ENCODE measurements at places on chromosomes 2 and 18. TPM values are rescaled to one million over a fixed set of nuclear protein-coding genes. Genes with fewer than 3 reads are reported as not detected.

GRCh38 chr2:135144343-135144742, 92.3 kb downstream of the RAB3GAP1 start:
- DNase-seq = no peak

DNA sequence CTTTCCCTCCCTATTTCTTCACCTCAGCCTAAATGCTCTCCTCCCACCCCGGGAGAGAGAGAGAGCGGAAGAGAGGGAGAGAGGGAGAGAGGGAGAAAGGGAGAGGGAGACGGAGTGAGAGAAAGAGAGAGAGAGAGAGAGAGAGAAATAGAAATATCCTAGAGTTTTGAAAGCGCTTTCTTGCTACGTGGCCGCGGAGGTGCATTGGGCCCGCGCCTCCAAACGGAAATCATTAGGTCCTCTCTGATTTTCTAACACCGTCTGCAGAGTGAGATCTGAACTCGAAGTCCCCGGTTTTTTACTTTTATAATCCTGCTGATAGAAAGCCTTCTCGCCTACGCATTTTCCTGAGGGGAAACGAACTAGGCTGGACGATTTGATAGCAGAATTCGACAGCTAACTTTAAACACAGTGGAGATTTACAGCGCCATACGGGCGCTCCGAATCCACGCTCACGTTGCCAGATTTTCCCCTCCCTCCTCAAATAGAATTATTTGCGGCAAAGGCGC, 903 bp upstream of the EVX2 start:
- DNase-seq = no peak

DNA sequence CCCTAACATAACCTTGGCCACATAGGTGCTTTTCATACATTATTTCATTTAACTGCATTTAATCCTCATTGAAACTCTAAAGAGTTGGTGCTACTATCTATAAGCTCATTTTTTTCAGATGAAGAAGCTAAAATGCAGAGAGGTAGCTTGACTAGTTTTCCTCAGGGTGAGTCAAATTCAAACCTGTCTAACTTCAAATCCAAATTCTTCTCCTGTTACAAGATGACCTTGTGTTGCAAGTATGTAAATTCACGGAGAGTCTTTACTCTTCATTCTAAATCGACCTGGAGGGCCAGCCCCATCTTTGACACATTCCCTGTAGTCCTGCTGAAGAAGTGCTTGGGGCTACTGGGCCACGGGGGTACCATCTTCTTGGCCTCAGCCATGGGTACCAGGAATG, 8.2 kb upstream of the SETBP1 start:
- no peak for DNase-seq

GRCh38 chr2:3728104-3729054, 25.0 kb downstream of the DCDC2C start:
- DNase-seq = peak; percentile 56

- DNase-seq = no peak
These were observed 11.4 kb downstream of the PLEKHA3 start for GRCh38 chr2:178491612-178492011.

DNA sequence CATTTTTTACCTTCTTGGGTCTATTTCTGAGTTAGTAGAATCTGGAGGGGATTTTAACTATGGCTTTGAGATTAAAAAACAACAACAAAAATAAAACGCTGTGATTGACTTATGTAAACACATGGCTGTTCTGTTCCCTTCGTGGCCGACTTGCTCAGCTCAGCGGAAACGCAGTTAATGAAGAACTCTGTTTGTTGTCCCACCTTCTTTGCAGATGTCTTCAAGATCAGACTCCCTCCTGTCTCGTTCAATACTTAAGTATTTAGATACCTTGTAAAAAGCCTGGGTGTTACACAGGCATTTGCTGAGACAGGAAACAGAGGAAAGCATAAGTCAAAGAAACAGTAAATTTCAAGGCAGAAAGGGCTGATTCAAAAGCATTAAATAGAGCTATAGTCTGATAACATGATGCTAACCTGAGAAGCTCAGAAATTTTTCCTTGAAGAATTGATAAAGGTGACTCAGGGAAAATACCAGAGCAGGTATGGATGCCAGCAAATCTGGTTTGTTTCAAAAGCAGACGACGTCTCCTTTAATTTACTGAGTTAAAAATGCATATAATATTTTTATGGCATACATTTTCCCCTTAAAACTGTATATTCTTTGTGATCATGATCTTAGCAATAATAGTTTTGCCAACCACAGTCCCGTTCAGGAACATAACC, 21.7 kb upstream of the POLI start:
- no peak for DNase-seq

DNA sequence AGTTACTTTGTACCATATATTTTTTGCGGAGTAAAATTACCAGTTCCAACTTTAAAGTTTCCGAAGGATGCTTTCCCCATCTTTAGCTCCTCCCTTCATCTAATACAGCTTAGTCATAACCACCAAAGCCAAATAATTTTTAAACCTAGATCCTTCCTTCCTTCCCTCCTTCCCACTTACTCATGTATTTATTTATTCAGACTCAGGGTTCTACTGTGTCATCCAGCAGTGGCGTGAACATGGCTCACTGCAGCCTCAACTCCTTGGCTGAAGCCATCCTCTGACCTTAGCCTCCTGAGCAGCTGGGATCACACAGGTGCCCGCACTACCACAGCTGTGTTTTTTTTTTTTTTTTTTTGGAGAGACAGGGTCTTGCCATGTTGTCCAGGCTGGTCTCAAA, 4.4 kb downstream of the LPIN2 start:
- DNase-seq = peak; percentile 57

DNA sequence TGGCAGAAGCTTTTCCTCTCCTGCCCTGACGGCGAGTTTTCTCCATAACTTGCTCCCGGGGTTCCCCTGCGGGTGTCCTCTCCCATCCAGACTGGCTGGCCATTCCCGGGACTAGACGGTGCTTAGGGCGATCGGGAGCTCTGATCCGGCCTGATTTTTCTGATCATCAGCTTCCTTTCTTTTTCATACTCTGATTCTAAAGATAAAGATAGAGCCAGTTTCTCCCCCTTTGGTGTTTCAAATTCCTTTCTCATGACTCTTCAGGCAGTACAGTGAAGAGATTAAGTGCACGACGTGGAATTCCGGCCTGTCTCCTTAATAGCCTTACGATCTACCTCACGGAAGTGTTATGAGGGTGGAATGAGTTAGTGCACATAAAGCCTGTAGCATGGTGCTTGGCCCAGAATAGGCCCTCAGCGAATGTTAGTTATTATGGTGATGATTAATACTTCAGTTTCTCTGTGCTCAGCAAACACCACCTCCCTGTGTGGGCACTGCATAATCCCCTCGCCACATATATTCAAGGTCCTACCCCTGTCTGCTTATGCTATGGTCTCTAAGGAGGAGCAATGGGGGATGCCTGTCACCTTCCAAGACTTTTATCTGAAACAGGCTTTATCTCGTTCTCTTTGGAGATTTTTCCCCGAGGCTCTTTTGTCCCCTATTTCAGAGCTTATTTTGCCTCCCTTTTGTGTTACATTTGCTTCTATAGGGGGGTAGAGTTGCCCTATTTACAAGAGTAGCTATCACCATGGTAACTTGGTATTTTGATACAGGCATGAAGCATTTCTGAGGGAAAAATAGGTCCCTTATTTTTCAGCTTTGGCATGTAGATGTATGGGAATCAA, 254.8 kb downstream of the CDH2 start:
- DNase-seq = peak; percentile 5

DNA sequence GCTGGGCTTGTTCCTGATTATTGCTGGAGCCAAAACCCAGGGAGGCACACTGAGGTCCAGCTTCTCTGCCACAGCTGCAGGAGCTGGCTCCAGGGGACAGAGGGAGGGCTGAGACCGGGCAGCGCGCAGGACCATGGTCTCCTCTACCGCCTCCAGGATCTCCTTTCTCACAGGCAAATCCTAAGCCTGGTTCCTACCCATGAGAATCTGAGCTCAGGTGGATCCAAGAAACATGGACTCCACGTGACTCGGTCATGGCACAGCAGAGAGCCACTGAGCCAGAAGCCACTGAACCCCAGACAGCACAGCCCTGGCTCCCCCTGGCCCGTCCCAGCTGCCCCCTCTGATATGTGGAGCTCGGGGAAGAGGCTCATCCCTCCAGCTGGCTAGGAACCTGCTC, 653.4 kb upstream of the ID2 start:
- DNase-seq = no peak

GRCh38 chr2:196510246-196510645, 129.3 kb upstream of the CCDC150 start:
- no peak for DNase-seq

- no peak for DNase-seq
These were observed 22.6 kb upstream of the TBC1D8 start for GRCh38 chr2:101173707-101174295.

DNA sequence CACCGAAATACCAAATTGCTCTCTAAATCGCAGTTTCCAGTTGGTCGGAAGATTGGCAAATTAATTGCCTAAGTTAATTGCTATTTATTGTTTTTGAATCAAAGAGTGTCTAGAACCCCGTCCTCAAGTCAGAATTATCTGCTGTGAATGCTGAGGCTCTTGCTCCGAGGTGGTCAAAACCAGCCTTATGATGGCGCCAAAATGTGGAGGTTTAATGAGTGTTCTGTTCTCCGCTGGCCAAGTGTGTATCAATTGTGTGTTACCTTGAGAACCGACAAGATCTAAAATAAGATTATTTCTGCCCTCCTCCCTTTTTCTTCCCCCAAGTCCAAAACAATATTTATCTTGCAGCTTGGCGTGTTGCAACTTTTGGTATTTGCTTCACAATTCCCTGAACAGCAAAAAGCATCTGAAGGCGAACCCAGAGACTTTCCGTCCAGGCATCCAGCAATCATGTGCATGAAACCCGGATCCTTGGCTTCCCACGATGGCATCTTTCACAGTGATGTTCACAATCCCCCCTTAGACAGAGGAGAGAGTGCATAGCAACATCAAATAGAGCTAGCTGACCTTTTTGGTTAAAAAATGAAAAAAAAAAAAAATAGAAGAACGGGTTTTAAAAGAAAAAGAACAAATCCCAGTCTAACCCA, 323.0 kb downstream of the MYCN start:
- DNase-seq = no peak

- DNase-seq = no peak
These were observed 8.7 kb downstream of the TYMS start for GRCh38 chr18:666177-666576.

DNA sequence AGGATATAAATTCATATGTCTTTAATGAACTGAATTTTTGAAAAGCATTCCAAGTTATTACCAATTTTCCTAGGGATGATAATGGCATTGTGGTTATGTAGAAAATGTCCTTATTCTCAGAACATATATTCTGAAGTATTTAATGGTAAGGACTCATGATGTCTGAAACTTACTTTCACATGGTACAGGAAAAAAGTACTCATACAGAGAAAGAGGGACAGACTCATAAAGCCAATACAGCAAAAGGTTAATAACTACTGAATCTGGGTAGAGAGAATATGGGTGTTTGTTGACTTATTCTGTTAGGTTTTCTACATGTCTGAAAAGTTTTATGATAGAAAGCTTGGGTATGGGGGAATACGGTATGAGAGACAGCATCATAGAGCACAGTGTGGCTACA, 84.3 kb upstream of the SERTAD2 start:
- no peak for DNase-seq

GRCh38 chr2:174334781-174335251, at the start of gene SP9:
TSS of gene SP9 (plus strand) at chr2:174334954. CDS start at chr2:174335093, 139 bp downstream.
- DNase-seq = peak; percentile 89

Gene MBOAT2
- polyA plus RNA-seq = 31.1 TPM

Gene SP100
- polyA plus RNA-seq = 23.7 TPM

Gene LAMA3
- 19.4 TPM for polyA plus RNA-seq

Measured in A549 (cell line).